Stimulated activated CD4-positive, alpha-beta T cell treated with anti-CD3 and anti-CD28 coated beads, Interleukin-1b, Interleukin-23, amount 100 ng/mL, for 48 hours (primary cell): ENCODE measurements at places on chromosomes 16 and 17.

DNA sequence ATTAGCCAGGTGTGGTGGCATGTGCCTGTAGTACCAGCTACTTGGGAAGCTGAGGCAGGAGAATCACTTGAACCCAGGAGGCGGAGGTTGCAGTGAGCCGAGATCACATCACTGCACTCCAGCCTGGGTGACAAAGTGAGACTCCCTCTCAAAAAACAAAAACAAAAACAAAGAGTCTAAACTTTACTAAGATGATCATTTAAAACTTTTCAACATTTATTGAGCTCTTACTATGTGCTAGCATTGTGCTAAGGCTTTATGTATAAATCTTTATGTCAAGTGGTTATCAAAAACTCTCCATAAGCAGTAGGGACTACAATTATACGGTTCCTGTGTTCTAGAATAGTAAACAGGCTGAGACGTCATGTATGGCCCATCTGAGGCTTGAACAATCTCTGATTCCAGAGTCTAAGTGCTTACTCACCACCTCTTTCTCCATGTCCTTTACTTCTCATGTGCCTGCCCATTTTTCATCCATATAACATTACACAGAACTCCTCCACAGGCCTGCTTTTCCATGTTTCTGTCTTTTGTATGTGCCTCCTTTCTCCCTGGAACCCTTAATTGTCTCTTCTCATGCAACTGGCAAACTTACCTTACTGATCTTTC, 66.7 kb downstream of the NUP88 start:
- DNase-seq: no peak

DNA sequence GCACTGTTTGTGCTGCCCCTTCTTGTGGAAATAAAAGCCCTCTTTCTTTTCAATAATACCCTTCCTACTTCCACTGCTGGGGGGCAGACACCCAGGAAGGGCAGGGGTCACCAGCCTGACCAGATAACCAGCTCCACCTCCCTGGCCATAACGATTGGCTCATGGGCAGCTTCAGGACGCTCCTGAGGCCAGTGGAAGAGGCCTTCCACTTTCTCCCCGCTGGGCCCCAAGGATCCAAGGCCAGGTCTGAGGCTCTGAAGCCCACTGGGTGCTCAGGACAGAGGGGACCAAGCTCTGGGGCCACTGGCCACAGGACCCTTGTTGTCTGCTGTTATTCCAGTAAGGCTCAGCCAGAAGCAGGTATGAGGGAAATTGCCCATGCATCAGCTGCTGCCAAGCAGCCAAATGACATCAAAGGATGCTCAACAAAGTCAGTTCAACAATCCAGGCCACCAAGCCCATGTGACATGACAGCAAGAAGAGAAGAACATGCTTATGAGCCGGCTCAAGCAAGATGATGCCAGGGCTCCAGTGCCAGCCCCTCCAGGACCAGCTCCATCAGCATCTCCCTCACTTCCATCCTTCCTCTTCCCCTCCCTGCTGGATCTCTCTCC, 238.8 kb downstream of the ZNF423 start:
- no peak for DNase-seq

DNA sequence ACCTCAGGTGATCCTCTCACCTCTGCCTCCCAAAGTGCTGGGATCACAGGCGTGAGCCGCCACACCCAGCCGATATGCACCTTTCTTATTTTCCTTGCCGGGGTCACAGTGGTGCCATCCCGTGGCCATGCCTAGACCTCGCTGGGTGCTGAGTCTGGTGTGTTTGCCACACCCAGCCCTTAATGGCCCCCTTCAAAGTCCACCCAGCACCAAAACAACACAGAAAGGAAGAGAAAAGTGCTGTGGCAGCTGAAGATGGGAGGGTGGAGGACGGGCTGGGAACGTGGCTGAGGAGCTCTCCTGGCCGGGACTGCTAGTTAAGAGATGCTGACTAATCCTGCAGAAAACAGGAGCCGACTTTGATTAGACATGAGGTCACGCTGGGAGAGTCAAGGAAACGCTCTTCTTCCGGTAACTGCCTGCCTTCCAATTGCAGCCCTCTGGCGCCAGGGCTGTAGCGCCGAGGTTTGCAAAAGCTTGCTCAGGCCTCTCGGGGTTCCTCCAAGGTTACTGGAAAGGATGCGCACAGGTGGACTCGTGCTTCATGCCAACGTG, 10.9 kb downstream of the SLC43A2 start:
- DNase-seq: no peak

DNA sequence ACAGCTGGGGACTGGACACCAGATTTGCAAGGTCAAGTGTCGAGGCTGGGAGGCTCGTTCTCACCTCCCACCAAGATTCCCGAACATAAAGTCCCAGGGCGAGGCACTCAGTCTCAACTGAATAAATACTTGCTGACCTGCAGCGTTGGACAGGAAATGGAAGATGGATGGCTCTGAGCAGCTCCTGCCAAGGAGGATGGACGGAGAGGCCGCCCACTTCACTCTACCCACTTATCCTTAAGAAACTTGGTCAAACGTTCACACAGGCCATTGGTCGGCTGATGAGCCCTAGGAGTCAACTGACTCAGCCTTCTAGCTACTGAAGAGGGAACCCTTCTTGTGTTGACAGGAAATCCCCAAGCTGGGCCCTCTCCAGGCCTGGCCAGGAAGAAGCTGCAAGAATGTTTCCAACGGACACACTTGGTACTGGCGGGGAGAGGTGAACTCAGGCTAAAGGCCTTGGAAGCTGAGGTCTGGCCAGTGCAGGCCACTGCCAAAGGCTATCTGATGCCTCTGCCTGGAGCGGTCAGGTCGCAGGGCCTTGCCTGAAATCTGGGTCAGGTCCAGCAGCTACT, 50.0 kb downstream of the VAC14 start:
- no peak for DNase-seq

GRCh38 chr16:48608452-48608851, 1.5 kb downstream of the N4BP1 start:
- peak; percentile 12 for DNase-seq

- DNase-seq: peak; percentile 30
Measured at GRCh38 chr17:32487473-32488176, 832 bp downstream of the CDK5R1 start.

GRCh38 chr17:5813357-5813756, 229.0 kb upstream of the NLRP1 start:
- DNase-seq: no peak

- no peak for DNase-seq
Measured at GRCh38 chr16:7167626-7168025, 165.0 kb upstream of the RBFOX1 start.

- no peak for DNase-seq
Measured at GRCh38 chr17:19372866-19373504, 5.3 kb upstream of the MAPK7 start.

DNA sequence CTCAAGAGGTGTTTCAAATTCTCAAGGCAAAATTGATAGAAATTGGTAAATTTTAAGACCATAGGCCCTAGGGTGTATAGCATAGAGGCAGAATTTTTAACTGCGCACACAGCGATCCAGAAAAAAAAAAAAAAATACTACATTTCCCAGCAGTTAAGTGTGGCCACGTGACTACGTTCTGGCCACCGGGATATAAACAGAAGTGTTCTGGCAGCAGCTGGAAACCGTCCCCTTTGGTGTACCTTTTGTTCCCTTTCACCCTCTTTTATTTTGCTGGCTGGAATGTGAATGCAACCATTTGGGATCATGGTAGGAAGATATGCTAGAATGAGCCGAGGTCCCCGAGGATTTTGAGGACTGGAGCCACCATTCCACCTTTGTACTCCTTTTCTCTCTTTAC, 52.7 kb upstream of the AKAP1 start:
- no peak for DNase-seq

- peak; percentile 25 for DNase-seq
Measured at GRCh38 chr17:49035470-49036269, 38.5 kb downstream of the IGF2BP1 start.

GRCh38 chr16:86391984-86392383, 118.3 kb upstream of the FOXF1 start:
- no peak for DNase-seq
